ENCODE measurements at places on chromosomes 12 and 14.
A peak's percentile ranks its signal among the peaks of the same experiment; 100 is the strongest.

DNA sequence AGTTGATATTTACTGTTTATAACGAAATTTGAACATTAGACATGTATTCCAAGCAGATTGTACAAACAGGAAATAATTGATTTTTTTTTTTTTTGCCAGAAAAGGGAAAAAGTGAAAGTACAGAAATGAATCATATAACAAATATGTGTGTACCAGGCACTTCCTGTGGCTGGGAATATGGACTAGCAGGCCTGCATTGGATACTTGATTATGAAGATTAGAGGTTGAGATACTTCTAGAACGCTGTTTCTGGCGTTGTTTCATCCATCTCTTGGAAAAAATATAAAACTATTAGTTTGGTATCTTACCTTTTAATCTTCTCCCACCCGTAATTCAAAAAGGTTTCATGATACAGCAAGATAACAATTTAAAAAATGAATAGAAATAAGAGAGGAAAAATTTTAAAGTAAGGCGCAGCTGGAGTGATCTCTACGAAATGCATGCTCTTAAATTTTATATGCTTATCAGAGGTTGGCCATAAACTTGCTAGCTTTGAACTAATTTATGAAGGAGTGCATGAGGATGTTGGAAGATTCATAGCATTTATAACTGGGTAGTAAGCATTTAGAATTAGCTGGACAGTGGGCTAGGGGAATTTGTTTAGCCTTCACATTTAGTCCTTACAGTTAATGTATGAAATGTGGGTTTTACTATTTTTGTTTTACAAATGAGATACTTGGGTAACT is 90.8 kb downstream of the AEBP2 start:
- DNase-seq, result no peak

DNA sequence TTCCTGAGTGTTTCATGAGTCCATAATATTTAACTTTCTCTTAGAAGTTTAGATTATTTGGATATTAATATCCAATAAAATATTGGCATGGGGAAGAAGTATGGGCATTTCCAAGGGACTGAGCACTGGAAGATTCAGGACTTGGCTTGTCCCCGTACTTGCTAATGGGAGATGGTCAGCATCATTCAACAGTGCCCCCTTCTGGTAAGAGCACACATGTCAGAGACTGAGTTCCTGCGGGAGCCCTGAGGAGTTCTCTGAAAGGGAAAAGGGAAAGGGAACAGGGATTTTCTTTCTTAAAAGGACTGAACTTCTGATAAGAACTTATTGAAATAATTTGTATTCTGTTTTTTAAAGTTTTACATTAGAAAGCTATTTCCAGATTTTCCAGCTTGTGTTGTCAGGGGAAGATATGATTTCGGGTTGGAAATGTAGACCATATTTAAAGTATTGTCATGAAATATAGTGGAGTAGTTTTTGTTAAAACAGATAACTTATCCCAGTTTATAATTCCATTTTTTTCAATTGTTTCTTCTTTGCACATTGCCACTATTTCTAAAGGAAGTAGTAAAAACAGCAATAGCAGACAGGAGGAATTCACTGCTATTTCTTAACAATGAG is 59.8 kb upstream of the C12orf71 start:
- peak; percentile 68 for DNase-seq

GRCh38 chr14:55327179-55327578 is 56.0 kb downstream of the FBXO34 start:
- no peak for DNase-seq

DNA sequence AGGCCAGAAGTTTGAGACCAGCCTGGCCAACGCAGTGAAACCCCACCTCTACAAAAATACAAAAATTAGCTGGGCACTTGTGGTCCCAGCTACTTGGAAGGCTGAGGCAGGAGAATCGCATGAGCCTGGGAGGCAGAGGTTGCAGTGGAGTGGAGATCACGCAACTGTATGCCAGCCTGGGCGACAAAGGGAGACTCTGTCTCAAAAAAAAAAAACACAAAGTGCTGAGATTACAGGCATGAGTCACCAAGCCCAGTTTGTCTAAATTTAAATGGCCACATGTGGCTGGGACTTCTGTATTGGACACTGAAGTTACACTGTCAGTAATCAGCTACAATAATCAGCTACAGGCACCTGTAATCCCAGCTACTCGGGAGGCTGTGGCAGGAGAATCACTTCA is 100.9 kb upstream of the AEBP2 start:
- DNase-seq, result no peak

DNA sequence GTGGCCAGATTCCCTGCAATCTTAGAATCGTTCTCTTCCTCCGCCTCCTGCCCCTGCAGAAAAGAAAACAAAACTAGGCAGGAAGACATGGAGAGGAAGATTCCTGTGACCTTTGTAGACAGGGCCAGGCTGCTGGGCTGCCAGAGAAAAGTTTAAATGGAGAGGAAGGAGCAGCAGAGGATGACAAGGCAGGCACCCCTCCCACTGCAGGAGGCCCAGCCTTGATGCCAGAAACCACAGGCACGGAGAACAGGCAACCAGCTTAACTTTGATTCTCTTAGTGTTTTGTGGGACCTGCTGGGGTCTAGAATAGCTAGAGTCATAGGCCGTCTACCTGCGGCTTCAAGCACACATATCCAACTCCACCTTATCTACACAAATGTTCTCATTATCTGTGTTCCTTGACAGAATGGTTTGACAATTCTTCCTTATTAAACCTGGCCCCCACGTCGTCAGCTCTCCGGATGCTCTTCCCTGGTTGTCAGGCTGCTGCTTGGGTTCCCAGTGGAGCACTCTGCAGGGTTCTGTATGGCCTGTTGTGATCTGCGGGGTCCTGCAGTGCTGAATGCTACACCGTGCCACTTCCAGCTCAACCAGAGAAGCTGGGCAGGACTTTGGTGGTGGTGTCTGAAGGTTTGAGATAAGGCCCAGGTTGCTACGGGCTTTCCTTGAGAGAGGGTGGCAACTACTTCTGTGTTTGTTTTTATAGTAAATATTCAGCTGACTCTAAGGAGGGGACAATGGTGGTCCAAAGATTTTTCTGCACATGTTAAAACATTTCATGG is 609.5 kb downstream of the AACS start:
- DNase-seq, result no peak

DNA sequence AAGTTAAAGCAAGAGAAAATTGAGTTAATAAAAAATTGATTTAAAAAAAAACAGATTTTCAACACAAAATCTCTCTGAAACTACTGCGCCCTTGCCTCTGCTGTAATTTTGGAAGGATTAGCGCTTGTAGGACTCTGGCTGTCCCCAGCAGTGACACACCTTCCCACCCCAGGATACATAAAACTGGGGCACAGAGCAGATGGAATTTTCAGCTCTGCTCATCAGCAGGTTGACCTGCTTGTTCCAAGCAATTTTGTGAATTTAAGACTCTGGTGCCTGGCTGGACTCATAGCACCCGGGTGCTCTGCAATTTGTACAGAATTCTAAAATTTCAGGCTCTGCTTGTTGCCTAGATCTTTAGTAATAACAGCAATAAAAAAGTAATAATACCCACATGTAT is 257.8 kb upstream of the GARIN6 start:
- DNase-seq, result no peak

DNA sequence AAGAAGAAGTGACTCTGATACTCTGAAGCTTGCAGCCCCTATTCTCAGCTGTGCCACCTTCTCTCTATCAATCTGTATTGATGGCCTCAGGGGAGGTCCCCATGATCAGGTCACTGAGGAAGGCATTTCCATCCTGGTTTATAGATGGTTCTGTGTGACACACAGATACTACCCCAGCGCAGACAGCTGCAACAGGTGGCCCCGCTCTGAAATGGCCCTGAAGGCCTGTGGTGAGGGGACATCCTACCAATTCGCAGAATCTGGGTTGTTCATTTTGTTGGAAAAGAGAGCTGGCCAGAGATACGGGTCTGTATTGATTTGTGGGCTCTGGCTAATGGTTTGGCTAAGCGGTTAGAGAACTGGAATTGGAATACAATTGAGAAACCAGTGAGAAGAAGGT is 21.7 kb downstream of the DLK1 start:
- DNase-seq, result no peak

DNA sequence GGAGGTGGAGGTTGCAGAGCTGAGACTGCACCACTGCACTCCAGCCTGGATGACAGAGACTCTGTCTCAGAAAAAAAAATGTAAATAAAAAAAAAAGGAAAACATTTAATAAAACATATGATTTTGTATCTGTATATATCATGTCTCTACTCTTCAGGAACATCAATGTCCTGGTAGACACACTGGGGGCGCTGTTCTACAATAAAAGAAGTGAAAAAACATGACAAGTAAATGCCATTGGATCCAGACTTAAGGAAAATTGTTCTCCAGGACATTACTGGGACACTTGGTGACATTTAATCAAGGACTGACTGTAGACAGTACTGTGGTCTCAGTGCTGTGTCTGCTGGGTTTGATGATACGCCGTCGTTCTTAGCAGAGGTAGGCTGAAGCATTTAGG is 15.5 kb upstream of the KLC1 start:
- no peak for DNase-seq

DNA sequence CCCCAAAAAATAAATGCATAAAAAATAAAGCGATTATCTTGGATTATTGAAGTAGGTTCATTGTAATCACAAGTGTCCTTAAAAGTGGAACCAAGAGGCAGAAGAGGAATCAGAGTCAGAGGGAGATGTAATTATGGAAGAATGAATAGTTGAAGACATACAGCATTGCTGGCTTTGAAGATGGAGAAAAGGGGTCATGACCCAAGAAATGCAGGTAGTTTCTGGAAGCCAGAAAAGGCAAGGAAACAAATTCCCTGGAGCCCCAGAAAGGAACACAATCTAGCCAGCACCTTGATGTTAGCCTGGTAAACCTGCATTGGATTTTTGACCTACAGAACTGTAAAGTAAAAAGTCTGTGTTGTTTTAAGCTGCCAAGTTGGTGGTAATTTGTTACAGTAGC is 57.5 kb upstream of the PTGR2 start:
- no peak for DNase-seq

- DNase-seq, result no peak
Measured at GRCh38 chr12:75568801-75569200, 57.4 kb upstream of the KRR1 start.

DNA sequence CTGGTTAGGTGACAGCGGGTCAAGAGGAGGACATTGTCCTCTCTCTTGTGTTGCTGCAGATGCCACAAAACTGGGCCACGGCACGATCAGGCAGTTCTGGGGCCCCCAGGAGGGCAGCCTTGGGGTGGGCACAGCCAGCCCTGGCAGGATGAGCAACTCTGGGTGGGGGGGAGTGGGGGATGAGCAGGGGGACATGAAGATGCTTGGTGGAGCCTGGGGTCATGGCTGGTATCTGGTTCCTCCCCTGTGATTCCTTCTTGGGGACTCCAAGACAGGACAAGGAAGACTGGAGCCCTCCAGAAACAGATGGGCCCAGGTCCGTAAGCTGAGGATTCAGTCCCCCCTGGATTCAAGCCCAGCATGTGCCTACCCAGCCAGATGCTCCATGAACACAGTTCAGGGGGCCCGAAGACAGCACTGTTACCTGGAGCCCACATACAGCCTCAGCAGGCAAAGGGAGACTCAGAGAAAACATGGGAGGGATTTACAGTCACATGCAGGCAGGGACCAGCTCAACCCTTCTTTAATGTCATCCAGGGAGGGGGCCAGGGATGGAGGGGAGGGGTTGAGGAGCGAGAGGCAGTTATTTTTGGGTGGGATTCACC is 10.4 kb downstream of the SERPINA1 start:
- DNase-seq, result no peak

DNA sequence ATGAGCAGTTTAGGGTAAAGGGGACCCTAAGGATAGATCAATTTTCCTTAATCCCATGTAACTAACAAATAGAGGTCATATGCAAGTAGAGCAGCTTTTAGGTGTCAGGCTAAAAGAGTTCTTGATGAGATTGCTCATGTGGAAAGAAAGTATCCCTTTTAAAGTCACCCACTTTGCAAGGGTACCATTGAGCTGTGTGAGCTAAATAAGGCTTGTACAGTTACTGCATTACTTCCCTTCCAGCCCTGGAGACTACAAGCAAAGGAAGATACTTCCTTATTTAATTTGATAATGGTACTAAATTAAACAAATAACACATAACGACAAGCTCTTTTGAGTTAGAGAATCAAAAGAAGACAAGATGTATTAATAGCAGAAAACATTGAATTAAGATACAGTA is 191.7 kb downstream of the TMX1 start:
- no peak for DNase-seq
